ENCODE measurements at places on chromosomes 6 and 20. TPM values are rescaled to one million over a fixed set of nuclear protein-coding genes. Genes with fewer than 3 reads are reported as not detected.

Gene OXT
- total RNA-seq: 1.6 TPM

Gene WFDC5
- not detected for total RNA-seq

Gene TSPO2
- not detected for total RNA-seq

Gene DOK5
- not detected for total RNA-seq

Gene PTGIS
- total RNA-seq: not detected

Gene ADGRB3
- not detected for total RNA-seq

Gene MDFI
- not detected for total RNA-seq

Gene MTHFD1L
- 9.7 TPM for total RNA-seq

Gene GSTA2
- not detected for total RNA-seq

Gene BCAS4
- 20.9 TPM for total RNA-seq

Gene BTNL2
- not detected for total RNA-seq

Gene GABRR1
- not detected for total RNA-seq

Gene HLA-DMB
- 4.6 TPM for total RNA-seq

Gene RALGAPB
- 31.9 TPM for total RNA-seq

Gene CCN2
- total RNA-seq: 0.11 TPM

Gene SLC22A7
- total RNA-seq: not detected

Gene LZTS3
- 22.2 TPM for total RNA-seq

Gene TREML4
- not detected for total RNA-seq

DNA sequence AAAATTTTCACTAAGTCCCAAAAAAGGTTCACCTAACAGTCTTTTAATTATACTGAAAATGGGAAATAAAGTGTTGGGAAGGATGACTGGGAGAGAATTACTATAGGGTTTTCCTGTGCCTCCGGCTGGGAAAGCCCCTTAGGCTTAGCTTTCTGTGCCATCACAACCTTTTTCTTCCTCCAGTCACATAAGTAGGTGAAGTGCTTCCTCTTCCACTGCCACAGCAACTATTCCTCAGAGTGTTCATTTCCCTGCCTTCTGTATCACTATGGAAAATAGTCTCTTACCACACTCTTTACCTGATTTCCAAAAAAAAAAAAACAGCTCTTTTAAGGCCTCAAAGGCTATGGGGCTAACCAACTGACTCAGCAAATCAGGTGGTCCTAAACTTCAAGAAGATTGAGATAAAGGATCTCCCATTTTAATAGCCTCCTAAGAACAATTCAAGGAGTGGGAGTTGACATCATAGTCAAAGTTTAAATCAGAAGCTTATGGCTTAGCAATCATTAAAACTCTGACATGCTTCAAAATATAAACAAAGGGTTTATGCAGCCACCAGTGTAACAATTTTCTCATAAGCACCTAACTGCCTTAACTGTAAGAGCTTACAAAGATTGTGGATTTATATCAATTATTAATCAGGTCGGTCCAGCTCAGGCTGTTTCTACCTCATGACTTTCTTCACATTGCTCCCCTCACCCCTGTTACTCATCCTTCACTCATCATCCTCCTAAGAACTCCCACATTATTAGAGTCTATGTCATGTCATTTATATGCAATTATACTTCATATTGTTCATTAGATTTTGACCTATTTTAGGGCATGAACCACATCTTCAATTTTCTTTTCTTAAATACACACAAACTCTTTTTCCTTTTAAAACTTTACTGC lies 95.3 kb downstream of the RNGTT start:
- no peak overlapping the region for H3K4me3 ChIP-seq
- no peaks in the 10 kb centered on the region for H3K4me1 ChIP-seq
- H3K27me3 ChIP-seq: no peaks in the 10 kb centered on the region

DNA sequence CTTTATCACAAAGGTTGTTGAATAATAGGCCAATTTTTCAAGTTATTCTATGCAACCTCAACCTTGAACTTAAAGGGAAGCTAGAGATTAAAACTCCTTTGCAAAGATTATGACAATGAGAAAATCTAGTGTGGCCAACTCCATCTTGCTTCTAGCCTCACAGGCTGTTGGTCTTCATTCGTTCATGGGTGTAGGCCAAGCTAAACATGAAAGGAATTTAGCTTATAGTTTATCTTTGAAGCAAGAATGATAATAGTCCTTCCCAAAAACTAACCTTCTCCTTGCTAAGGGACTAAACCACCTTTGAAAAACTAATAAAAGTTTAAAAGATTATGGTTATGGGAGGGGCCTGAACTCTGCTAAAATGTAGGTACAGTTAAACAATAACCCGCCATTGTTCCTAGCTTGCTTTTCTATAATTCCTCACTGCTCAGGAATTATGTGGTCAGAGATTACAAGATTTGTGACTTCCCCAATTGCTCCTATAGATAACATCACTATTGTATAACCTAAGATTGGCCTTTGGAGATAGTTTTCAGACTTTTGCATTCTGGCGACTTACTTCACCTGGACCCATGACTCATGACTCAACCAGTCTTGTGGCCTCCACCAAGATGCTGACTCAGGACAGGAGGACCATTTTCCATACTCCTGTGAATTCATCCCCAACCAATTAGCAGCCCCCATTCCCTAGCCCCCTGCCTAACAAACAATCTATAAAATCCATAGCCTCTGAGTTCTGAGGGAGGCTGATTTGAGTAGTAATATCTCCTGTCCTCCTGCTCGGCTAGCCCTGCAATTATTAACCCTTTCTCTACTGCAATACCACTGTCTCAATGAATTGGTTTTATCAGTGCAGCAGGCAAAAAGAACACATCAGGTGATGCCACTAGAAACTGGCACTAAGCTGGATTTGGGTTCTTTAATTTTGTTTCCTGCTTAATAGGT lies 154.5 kb downstream of the CD83 start:
- H3K36me3 ChIP-seq: no peaks in the 10 kb centered on the region
- H3K4me3 ChIP-seq: no peak overlapping the region
- H3K27ac ChIP-seq: no peak overlapping the region
- H3K27me3 ChIP-seq: no peaks in the 10 kb centered on the region
- DNase-seq: no peak

DNA sequence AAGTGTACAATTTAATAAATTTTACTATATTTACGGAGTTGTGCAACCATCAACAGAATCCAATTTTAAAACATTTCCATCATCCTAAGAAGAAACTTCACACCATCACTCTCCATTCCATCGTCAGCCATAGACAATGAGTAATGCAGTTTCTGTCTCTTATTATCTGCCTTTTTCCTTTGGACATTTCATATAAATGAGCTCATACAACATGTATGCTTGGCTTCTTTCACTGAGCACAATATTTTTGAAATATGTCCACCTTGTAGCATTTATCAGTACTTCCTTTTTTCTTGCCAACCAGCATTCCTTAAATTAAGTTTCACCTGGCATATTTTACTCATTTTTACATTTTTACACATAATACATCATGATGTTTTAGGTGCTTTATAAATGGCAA lies 22.7 kb upstream of the HIVEP1 start:
- H3K4me1 ChIP-seq: no peaks in the 10 kb centered on the region
- H3K36me3 ChIP-seq: no peaks in the 10 kb centered on the region
- H3K27ac ChIP-seq: no peak overlapping the region
- no peak overlapping the region for H3K4me3 ChIP-seq

GRCh38 chr6:41892921-41893564 lies 2.1 kb downstream of the USP49 start:
- no peak overlapping the region for H3K27ac ChIP-seq
- DNase-seq: no peak
- H3K36me3 ChIP-seq: no peaks in the 10 kb centered on the region
- no peaks in the 10 kb centered on the region for H3K27me3 ChIP-seq
- H3K4me1 ChIP-seq: peaks cover 21% of the 10 kb centered on the region

- H3K36me3 ChIP-seq: no peaks in the 10 kb centered on the region
- no peak overlapping the region for H3K4me3 ChIP-seq
- no peak for DNase-seq
- H3K27me3 ChIP-seq: no peaks in the 10 kb centered on the region
- no peak overlapping the region for H3K27ac ChIP-seq
These were observed 72.3 kb upstream of the ADGRF1 start for GRCh38 chr6:47114460-47114859.

- no peaks in the 10 kb centered on the region for H3K36me3 ChIP-seq
- H3K27ac ChIP-seq: peak overlapping the region; percentile 62
- H3K4me1 ChIP-seq: peaks cover 32% of the 10 kb centered on the region
- H3K27me3 ChIP-seq: no peaks in the 10 kb centered on the region
- peak overlapping the region; percentile 26 for H3K4me3 ChIP-seq
- peak; percentile 63 for DNase-seq
These were observed 19.8 kb upstream of the LMBRD1 start for GRCh38 chr6:69816569-69816968.

- H3K27ac ChIP-seq: no peak overlapping the region
- H3K4me1 ChIP-seq: no peaks in the 10 kb centered on the region
- no peaks in the 10 kb centered on the region for H3K36me3 ChIP-seq
- no peak overlapping the region for H3K4me3 ChIP-seq
- no peak for DNase-seq
These were observed 44.4 kb downstream of the FAXC start for GRCh38 chr6:99305021-99305554.

DNA sequence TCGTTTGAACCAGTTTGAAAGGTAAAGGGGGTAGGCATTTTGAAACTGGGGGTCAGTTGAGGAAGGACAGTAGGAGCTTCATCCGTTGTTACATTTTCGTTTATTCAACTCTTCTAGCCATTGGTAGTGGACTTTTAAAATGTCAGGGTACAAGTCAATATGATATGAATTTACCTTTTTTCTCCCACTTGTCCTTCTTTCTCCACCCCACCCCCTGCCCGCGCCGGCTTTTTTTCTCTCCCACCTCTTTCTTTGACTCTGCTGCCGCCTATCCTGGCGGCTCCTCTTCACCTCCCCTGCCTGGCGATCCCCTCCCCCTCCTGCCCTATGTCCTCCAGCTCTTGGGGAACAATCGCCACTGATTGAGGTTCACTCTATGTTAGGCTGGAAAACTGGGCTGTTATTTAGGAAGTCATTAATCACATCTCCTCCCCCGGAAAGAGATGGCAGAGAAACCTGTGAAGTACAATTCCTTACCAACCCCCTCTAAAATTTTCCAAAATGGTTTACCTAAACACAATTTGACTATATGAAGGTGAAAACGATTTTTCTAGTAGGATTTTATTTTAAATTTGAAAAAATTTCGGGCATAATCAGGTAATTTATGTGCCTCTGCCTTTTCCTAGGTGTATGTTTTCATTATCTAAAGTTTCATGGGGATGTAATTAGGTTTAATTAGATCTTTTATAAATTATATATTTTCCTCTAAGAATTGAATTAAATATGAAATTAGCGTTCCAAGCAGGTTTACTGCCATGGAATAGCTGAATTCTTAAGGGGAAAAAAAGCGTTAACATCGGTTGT lies 778 bp upstream of the LIN28B start:
- no peaks in the 10 kb centered on the region for H3K36me3 ChIP-seq
- no peak overlapping the region for H3K4me3 ChIP-seq
- no peak overlapping the region for H3K27ac ChIP-seq

DNA sequence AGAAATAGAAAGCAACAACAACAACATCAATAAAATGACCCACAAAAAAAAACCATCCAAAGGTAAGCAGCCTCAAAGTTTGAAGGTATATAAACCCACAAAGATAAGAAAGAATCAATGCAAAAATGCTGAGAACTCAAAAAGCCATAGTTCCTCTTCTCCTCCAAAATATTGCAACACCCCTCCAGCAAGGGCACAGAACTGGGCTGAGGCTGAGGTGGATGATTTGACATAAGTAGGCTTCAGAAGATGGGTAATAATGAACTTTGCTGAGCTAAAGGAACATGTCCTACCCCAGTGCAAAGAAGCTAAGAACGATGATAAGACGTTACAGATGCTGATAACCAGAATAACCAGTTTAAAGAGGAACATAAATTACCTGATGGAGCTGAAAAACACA lies 188.8 kb upstream of the BTBD3 start:
- H3K36me3 ChIP-seq: no peaks in the 10 kb centered on the region
- H3K27me3 ChIP-seq: no peaks in the 10 kb centered on the region
- no peak overlapping the region for H3K27ac ChIP-seq

DNA sequence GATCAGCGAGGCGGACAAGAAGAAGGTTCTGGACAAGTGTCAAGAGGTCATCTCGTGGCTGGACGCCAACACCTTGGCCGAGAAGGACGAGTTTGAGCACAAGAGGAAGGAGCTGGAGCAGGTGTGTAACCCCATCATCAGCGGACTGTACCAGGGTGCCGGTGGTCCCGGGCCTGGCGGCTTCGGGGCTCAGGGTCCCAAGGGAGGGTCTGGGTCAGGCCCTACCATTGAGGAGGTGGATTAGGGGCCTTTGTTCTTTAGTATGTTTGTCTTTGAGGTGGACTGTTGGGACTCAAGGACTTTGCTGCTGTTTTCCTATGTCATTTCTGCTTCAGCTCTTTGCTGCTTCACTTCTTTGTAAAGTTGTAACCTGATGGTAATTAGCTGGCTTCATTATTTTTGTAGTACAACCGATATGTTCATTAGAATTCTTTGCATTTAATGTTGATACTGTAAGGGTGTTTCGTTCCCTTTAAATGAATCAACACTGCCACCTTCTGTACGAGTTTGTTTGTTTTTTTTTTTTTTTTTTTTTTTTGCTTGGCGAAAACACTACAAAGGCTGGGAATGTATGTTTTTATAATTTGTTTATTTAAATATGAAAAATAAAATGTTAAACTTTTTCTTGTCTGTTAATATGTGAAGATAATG lies 2.2 kb downstream of the HSPA1B start:
- peak overlapping the region; percentile 58 for H3K4me3 ChIP-seq
- no peak overlapping the region for H3K27ac ChIP-seq
- DNase-seq: no peak
- H3K27me3 ChIP-seq: no peaks in the 10 kb centered on the region

- peaks cover 51% of the 10 kb centered on the region for H3K36me3 ChIP-seq
- no peak overlapping the region for H3K4me3 ChIP-seq
- H3K27ac ChIP-seq: no peak overlapping the region
- H3K27me3 ChIP-seq: no peaks in the 10 kb centered on the region
- H3K4me1 ChIP-seq: peaks cover 29% of the 10 kb centered on the region
These were observed 12.8 kb downstream of the PI16 start for GRCh38 chr6:36967301-36967700.

GRCh38 chr20:60101201-60101890 lies 143.1 kb downstream of the CDH26 start:
- H3K36me3 ChIP-seq: no peaks in the 10 kb centered on the region
- no peaks in the 10 kb centered on the region for H3K27me3 ChIP-seq
- H3K27ac ChIP-seq: no peak overlapping the region
- H3K4me3 ChIP-seq: no peak overlapping the region

GRCh38 chr6:29236060-29236459 lies 65.4 kb downstream of the OR2J2 start:
- no peak overlapping the region for H3K27ac ChIP-seq
- no peaks in the 10 kb centered on the region for H3K27me3 ChIP-seq
- H3K36me3 ChIP-seq: no peaks in the 10 kb centered on the region
- no peaks in the 10 kb centered on the region for H3K4me1 ChIP-seq
- H3K4me3 ChIP-seq: no peak overlapping the region

DNA sequence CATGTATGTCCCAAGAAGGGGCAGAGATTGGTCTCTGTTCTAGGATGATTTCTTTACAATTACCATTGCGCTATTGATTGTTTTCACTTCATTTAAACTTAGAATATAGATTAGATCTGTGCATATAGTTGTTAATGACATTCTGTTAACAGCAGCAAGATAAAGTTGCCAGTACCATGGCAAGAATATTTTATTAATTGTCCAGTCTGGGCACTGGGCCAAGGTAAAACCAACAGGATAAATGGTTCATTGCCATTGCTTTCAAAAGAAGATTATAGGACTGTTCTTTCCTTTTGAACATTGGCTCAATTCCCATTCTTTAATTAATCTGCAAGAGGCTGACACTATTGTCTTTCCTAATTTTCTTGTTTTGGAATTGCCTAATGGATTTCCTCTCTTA lies 592.4 kb downstream of the RFPL4B start:
- H3K4me3 ChIP-seq: no peak overlapping the region
- H3K27me3 ChIP-seq: no peaks in the 10 kb centered on the region
- no peak for DNase-seq
- no peak overlapping the region for H3K27ac ChIP-seq

Measured in CD4-positive, alpha-beta T cell (primary cell).